ENCODE measurements at places on chromosomes 7 and 10.

- DNase-seq, result no peak
Observed at GRCh38 chr10:132293201-132293812, 14.4 kb downstream of the STK32C start.

DNA sequence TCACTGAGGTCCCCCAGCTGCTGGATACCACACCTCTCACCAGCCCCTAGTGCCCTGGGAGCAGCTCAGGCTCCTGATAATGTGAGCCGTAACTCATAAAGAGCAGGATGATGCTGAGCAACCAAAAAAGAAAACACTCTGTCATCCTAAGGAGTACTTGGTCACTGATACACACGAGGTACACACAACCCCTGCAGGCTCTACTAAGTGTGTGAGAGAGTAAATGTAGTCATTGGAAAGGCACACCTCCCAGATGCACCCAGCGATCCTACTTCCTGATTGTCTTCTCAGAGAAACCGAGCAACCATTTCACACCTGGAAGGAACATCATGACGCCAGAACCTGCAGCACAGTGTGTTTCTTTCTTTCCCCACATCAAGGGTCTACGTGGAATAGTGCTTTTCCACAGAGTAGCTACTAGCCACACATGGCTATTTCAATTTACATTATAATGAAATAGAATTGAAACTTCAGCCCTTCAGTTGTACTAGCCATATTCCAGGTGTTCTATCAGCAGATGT, 34.2 kb downstream of the FIGNL1 start:
- DNase-seq, result no peak

DNA sequence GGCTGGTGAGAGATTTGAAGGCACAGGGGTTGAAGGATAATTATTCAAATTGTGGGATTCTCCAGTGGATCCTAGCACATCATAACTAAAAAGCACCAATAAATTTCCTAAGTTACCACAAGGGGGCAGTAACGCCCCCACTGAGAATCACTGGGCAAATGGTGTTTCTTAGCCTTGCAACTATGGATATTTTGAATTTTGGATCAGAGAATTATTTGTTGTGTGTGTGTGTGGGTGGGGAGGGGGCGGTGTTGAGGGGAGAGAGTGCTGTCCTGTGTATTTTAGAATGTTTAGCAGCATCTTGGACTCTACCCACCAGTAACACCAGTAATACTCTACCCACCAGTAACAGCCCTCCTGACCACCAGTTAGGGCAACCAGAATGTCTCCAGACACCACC, 63.3 kb upstream of the PRKG1 start:
- DNase-seq, result no peak

DNA sequence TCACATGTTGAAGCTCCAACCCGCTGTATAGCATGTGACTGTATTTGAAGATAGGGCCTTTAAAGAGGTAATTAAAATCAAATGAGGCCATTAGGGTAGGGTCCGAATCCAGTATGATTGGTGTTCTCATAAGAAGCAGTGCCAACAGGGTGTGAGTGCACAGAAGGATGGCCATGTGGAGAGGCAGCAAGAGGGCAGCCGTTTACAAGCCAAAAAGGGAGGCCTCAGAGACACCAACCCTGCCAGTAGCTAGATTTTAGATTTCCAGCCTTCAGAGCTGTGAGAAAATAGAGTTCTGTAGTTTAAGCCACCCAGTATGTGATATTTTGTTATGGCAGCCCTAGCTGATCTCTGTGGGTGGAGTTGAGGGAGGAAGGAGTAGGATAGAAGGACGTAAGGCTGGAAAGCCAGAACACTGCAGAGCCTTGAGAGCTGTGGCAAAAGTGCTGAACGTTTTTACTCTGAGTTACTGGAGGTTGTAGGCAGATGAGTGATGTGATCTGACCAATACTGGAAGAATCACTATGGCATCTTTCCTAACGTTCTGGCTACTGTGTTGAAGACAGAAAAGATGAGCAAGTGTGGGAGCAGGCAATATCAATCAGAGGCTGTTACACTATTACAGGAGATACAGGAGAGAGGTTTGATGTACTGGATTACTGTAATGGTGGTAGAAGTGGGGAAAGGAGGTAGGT, 334.9 kb downstream of the ELMO1 start:
- no peak for DNase-seq

- DNase-seq, result no peak
Observed at GRCh38 chr10:70191161-70191971, 21.1 kb upstream of the SAR1A start.

DNA sequence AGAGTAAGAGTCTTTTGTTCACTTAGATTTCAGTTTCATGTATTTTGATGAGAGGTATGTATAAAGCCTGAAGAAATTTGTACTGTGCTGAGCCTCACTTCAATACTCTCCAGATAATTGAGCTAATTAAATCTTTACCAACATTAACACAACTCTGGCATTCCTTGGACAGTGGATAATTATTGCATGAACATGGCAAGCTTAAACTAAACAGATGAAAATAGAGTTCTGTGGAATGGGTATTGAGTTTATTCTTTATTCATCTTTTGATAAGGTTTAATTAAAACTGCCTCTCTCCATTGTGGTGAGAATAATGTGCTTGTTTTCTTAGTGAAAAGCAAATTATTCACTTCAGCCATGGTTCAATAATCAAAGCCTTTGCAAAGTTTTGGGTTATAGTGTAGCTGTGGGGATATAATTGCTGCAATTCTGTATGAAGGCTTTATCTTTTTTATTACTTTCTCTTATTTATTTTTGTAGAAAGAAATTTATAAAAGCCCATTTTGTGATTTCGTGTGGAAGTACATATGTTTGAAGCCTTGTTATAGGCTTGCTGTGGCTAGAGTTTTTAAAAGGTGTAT, 126.4 kb upstream of the FZD1 start:
- DNase-seq, result no peak

GRCh38 chr7:87330316-87330715, 15.1 kb upstream of the CROT start:
- DNase-seq, result no peak

DNA sequence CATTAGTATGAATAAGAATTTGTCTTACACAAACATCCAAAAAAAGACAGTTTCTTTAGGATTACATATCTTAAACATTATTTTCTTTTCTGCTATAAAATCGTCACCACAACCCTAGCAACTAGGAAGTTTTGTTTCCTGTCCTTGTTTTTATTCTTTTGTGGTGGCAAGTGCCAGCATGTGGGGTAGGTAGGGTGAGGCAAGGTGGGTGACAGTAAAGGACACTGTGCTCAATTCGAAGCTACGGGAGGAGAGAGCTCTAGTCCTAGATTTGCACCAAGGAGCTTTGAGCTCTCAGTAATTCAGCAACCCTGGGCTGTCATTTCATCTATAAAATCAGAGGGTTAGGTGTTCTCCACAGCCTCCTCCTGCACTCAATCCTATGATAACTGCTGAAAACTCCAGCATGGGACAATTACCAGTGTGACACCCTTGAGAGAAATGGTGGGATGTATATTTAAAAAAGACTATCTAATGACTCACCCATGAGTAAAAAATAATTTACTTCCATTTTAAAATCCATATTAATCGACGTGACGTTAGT, 187.1 kb downstream of the FAM107B start:
- no peak for DNase-seq

DNA sequence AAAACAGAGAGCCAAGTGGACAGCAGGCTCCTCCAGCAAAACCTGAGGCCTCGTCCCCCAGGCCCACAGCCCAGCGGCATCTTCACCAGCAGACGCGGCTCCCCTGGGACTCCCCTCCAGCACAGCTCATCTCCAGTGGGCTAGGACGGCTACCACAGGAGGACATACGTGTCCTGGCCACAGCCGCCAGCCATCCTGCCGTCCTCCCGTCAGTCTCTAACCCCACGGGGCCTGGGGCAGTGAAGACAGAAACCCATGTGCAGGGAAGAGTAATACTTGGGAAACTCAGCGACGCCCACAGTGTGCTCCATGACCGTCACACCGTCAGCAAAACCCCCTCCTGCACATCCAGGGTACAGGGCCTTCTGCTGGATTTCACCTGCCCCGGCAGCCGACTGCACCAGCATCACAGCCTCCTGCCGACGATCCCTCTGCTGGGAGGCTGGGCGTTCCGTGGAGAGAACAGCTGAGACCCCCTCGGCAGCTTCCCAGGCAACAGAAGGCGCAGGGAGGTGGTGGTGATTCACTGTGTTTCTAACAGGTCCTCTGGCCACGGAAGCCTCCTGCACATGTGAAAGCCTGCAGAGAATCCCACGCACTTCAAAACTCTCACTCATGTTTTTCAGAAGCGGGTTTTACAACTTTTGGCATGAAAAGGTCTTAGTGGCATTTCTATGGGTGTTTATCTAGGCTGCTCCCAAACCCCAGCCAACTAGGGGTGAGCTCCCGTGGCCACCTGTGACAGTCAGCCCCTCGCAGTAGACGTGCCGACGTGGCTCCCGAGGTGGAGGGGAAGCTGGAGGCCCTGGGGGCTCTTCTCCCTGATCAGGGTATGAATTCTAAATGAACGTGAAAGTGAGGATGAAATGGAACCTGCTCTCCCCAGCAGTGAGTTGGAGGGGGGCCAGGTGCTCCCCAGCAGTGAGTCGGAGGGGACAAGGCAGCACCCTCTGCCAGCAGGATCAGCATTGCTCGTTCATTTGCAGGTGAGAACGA, 513.5 kb downstream of the PTPRN2 start:
- DNase-seq, result no peak

DNA sequence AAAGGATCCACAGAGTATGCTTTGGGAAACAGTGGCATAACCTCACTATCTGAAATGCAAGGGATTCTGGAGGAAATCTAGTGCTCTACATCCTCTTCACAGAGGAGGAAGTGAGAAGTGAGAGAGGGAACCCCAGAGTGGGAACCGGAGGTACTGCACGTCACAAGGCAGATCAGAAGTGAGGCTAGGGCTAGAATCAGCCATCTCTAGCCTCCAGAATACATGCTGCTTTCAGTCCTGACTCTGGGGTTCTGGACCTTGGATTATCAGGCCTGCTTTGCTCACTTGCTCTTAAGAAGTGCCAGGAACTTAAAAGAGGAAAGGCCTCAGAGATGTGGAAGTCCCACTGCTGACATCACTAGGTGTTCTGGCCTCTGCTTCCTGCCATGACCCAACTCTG, 25.7 kb downstream of the ZNF503 start:
- DNase-seq, result no peak

- DNase-seq, result no peak
Observed at GRCh38 chr10:3879073-3879472, 94.1 kb upstream of the KLF6 start.

GRCh38 chr7:50803359-50804337, 21.0 kb upstream of the GRB10 start:
- no peak for DNase-seq

DNA sequence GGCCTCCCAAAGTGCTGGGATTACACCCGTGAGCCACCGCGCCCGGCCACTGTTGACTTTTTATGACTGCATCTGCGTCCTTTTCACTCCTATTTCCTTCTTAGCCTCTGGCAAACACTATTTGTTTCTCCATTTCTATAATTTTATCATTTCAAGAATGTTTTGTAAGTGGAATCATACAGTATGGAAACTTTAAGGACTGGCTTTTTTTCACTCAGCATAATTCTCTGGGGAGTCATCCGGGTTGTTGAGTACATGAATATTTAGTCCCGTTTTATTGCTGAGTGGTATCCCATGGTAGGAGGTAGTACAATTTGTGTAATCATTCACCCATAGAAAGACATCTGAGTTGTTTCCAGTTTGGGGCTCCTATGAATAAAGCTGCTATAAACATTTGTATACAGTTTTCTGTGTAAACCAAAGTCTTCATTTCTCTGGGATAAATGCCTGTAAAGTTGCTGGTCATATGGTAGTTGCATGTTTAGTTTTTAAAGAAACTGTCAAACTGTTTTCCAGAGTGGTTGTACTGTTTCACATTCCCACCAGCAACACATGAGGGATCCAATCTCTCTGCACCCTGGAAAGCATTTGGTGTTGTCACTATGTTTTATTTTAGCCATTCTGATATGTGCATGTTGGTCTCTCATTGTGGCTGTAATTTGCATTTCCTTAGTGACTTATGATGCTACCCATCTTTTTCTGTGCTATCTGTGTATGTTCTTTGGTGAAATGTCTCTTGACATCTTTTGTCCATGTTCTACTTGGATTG, 139.6 kb upstream of the EEPD1 start:
- no peak for DNase-seq

- no peak for DNase-seq
Observed at GRCh38 chr10:102393411-102394078, 2.0 kb upstream of the NFKB2 start.

- no peak for DNase-seq
Observed at GRCh38 chr10:114042895-114043531, 653 bp upstream of the ADRB1 start.
